Hepatocyte (in vitro differentiated cells): ENCODE measurements at places on chromosomes 1 and 21. TPM values are rescaled to one million over a fixed set of nuclear protein-coding genes. Genes with fewer than 3 reads are reported as not detected.
A peak's percentile ranks its signal among the peaks of the same experiment; 100 is the strongest.

DNA sequence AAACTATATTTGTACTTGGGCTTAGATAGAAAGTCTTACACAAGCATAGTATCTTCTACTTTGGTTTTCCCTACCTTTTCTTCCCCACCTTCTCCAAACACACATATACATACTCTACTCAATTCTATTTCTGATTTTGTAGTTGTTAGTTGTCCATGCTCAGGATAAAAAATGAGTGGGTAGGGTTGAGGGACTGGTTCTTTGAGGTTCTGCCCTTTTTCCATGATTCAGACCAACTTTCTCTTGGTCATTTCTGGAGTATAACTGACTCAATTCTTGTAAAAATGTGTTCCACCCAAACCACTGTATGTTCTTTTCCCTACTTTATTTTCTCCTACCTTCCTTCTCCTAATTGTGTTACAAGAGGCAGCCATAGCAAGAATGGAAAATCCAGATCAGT is 3.3 kb downstream of the CFAP126 start:
- H3K36me3 ChIP-seq: no peaks in the 10 kb centered on the region
- peaks cover 2% of the 10 kb centered on the region for H3K4me1 ChIP-seq
- no peak overlapping the region for H3K4me3 ChIP-seq

GRCh38 chr1:62593825-62594394 is 3.4 kb upstream of the ANGPTL3 start:
- H3K4me1 ChIP-seq: peaks cover 18% of the 10 kb centered on the region
- no peaks in the 10 kb centered on the region for H3K27me3 ChIP-seq
- DNase-seq: no peak
- no peak overlapping the region for H3K27ac ChIP-seq
- H3K36me3 ChIP-seq: no peaks in the 10 kb centered on the region

The AMY1A gene
- polyA plus RNA-seq: not detected in 2 replicates

The VHLL gene
- not detected in 2 replicates for polyA plus RNA-seq

- no peak for DNase-seq
- H3K4me3 ChIP-seq: no peak overlapping the region
- H3K36me3 ChIP-seq: no peaks in the 10 kb centered on the region
- H3K4me1 ChIP-seq: peaks cover 20% of the 10 kb centered on the region
Measured at GRCh38 chr1:226823643-226824042, 46.8 kb upstream of the PSEN2 start.

The IL12RB2 gene
- polyA plus RNA-seq: 0.10 TPM in 1 of 2 replicates, not detected in the other

DNA sequence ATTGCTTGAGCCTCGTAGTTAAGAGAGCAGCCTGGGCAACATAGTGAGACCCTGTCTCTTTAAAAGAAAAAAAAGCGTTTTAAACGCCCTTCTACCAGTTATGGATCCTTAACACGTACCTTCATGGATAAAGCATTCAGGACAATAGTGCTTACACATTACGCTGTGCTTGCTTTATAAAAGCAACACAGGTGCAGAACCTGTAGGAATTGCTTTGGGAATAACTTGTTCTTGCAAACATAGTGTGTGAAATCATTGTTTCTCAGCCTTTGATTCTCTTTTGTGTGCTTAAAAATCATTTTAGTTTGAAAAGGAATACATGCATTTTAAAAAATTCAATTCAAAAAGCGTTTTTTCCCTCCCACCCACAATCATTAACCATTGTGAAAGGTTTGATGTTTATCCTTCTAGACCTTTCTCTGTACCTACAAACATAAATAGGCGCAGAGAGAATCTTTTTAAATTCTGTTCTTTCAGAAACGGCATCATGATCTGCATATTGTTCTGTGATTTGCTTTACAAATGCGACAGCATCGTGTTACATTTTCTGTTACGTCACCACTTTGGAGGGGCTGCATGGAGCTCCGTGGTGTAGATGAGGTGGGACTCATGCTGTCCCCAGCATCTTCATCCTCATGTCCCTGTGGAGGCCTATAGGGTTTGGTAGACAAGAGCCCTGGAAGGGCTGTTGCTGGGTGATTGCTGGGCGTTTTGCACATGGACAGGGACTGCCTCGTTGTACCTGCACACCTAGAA is 54.6 kb downstream of the SPSB1 start:
- H3K36me3 ChIP-seq: no peaks in the 10 kb centered on the region
- H3K4me1 ChIP-seq: peaks cover 29% of the 10 kb centered on the region
- no peaks in the 10 kb centered on the region for H3K27me3 ChIP-seq
- no peak overlapping the region for H3K27ac ChIP-seq
- no peak overlapping the region for H3K4me3 ChIP-seq

- H3K4me1 ChIP-seq: no peaks in the 10 kb centered on the region
- H3K27ac ChIP-seq: peak overlapping the region; percentile 69
- no peak for DNase-seq
- H3K36me3 ChIP-seq: peaks cover 4% of the 10 kb centered on the region
- H3K4me3 ChIP-seq: no peak overlapping the region
- no peaks in the 10 kb centered on the region for H3K27me3 ChIP-seq
Measured at GRCh38 chr1:203703586-203703985, 61.4 kb upstream of the LAX1 start.

The FBLIM1 gene
- 102 and 120 TPM in 2 replicates for polyA plus RNA-seq

The AK4 gene
- polyA plus RNA-seq: 50.5 and 61.5 TPM in 2 replicates

DNA sequence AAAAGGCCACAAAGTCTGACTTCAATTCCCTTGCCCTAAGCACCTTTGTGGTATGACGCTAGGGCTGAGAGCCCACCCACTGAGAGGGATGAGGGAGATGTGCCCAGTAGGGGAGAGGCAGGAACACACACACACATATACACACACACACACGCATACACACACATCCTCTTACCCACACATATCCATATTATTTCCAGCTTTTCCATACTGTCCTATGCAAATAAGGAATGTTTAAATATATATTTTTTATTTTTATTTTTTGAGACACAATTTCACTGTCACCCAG is 3.0 kb downstream of the RAB25 start:
- H3K27ac ChIP-seq: peak overlapping the region; percentile 19
- no peak overlapping the region for H3K4me3 ChIP-seq
- peak; percentile 40 for DNase-seq
- peaks cover 9% of the 10 kb centered on the region for H3K4me1 ChIP-seq

DNA sequence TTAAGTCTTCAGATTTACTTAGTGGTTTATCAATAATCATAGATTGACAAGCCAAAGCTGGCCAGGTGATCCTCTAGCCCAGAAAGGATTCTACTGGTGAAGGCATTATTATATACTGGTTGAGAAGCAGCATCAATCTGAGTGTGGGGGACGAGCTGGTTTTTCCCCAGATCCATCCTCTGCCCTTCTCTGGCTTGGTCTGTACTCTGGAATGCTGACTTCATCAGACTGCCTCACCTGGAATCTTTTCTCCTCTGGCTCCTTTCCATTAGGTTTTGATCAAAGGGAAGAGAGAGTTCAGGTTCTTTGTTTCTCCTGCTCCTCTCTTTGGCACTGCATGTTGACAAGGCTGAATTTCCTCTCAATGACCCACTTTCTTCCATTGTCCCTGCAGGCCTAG is 93.9 kb downstream of the KCTD3 start:
- no peaks in the 10 kb centered on the region for H3K4me1 ChIP-seq
- no peak overlapping the region for H3K27ac ChIP-seq
- DNase-seq: no peak
- H3K27me3 ChIP-seq: no peaks in the 10 kb centered on the region
- H3K36me3 ChIP-seq: no peaks in the 10 kb centered on the region

The KIF26B gene
- polyA plus RNA-seq: 11.3 and 12.7 TPM in 2 replicates

The C1orf53 gene
- 14.4 and 15.7 TPM in 2 replicates for polyA plus RNA-seq

DNA sequence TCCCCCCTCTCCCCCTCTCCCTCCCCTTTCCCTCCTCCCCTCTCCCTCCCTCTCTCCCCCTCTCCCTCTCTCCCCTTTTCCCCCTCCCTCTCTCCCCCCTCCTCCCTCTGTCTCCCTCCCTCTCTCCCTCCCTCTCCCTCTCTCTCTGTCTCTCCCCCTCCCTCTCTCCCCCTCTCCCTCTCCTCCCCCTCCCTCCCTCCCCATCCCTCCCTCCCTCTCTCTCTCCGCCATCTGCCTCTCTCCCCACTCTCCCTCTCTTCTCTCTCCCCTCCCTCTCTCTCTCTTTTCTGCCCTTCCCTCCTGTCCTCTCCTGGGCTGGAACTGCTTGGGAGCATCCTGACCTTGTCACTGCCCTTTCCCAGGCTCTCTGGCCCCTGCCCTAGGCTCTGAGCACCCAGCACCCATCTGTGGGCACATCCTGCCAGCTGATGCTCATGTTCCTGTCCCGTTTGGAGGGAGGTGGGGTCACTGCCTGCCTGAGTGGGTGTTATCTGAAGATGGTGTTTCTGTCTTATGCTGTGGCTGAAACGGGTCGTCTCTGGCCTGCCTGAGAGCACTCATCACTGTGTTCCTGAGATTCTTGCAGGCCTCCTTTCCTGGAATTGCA is 10.8 kb downstream of the FTCD start:
- no peak for DNase-seq
- H3K4me1 ChIP-seq: peaks cover 8% of the 10 kb centered on the region
- no peak overlapping the region for H3K4me3 ChIP-seq

The ILDR2 gene
- polyA plus RNA-seq: 0.28 and 1.6 TPM in 2 replicates

- no peaks in the 10 kb centered on the region for H3K4me1 ChIP-seq
- H3K27ac ChIP-seq: no peak overlapping the region
- no peaks in the 10 kb centered on the region for H3K36me3 ChIP-seq
- no peak for DNase-seq
- H3K4me3 ChIP-seq: no peak overlapping the region
Measured at GRCh38 chr1:211900441-211900840, 69.9 kb upstream of the LPGAT1 start.

DNA sequence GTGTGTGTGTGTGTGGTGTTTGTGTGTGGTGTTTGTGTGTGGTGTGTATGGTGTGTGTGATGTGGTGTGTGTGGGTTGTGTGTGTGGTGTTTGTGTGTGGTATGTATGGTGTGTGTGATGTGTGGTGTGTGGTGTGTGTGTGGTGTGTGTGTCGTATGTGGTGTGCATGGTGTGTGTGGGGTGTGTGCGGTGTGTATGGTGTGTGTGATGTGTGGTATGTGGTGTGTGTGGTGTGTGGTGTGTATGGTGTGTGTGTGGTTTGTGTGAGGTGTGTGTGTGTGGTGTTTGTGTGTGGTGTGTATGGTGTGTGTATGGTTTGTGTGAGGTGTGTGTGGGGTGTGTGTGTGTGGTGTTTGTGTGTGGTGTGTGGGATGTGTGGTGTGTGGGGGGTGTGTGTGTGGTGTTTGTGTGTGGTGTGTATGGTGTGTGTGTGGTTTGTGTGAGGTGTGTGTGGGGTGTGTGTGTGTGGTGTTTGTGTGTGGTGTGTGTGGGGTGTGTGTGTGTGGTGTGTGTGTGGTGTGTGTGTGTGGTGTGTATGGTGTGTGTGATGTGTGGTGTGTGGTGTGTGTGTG is 106.2 kb upstream of the ADAR start:
- H3K36me3 ChIP-seq: no peaks in the 10 kb centered on the region
- no peak for DNase-seq
- H3K4me3 ChIP-seq: no peak overlapping the region
- peaks cover 7% of the 10 kb centered on the region for H3K27me3 ChIP-seq
- H3K27ac ChIP-seq: no peak overlapping the region

The NID1 gene
- polyA plus RNA-seq: 53.8 and 58.8 TPM in 2 replicates

The ANKRD35 gene
- 2.2 and 2.4 TPM in 2 replicates for polyA plus RNA-seq

The PPIAL4G gene
- 0.10 TPM in 1 of 2 replicates, not detected in the other for polyA plus RNA-seq

The SMIM1 gene
- polyA plus RNA-seq: 116 and 118 TPM in 2 replicates

DNA sequence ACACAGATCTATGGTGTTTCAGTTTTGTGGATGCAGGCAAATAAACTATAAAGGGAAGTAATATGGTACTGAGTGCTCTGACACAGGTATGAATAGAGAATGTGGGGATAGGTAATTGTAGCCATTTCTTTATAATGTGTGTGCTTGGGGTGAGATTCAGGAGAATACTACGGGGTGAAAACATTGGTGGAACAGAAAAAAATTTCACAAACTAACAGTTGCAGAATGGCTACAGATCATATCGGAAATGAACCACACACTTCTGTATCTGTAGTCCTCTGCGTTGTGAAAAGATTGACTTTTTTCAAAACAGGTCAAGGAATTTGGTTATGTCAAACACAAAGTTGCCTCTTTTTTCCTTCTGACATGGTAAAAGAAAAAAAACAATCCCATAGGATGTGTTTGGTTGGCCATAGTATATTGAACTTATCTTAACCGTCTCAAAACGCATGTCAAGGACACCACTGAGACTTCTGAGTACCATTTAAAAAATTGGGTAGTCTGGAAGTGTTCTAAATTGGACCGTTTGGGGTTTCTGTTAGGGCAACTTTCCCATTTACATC is 1.1 kb upstream of the CDC73 start:
- no peaks in the 10 kb centered on the region for H3K36me3 ChIP-seq
- no peak overlapping the region for H3K27ac ChIP-seq
- H3K27me3 ChIP-seq: no peaks in the 10 kb centered on the region
- peaks cover 23% of the 10 kb centered on the region for H3K4me1 ChIP-seq
- H3K4me3 ChIP-seq: no peak overlapping the region

DNA sequence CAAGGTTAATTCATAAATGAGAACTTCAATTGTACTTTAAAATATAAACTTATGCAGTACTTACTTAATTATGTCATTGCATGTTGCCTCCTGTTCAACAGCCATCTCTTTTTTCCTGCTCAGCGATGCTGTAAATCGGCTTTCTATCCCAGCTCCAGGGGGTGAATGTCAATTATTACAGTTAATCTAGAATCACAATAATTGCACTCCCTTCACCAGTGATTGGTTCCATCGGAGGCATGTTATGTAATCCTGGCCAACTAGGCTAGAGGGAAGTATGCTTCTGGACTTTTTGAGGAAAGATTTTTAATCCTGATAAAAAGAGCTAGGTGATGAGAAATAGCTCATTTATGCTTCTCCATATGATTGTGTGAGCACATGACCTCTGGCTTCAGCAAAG is 53.8 kb upstream of the SGIP1 start:
- H3K4me1 ChIP-seq: no peaks in the 10 kb centered on the region
- no peak overlapping the region for H3K27ac ChIP-seq
- no peaks in the 10 kb centered on the region for H3K27me3 ChIP-seq
- no peak overlapping the region for H3K4me3 ChIP-seq
- DNase-seq: no peak
- H3K36me3 ChIP-seq: no peaks in the 10 kb centered on the region

DNA sequence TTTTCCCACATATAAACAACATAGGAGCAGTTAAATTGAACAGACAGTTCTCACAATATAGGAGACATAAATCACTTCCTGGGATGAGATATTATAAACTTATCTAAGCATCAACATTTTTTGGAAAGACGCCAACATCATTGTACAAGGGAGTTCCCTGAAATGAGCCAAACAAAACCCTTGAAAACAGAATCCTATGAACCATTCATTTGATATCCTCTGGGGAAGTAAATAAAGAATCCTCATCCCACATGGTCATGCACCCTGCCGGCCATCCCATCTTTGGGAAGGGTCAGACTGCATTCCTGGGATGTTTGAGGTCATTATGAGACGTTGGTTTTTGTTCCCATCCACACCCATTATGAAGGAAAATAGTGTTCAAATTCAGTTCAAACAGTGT is 111.8 kb upstream of the USP25 start:
- H3K4me3 ChIP-seq: no peak overlapping the region
- no peaks in the 10 kb centered on the region for H3K27me3 ChIP-seq
- no peak overlapping the region for H3K27ac ChIP-seq
